ENCODE measurements at places on chromosomes 5 and 9.

DNA sequence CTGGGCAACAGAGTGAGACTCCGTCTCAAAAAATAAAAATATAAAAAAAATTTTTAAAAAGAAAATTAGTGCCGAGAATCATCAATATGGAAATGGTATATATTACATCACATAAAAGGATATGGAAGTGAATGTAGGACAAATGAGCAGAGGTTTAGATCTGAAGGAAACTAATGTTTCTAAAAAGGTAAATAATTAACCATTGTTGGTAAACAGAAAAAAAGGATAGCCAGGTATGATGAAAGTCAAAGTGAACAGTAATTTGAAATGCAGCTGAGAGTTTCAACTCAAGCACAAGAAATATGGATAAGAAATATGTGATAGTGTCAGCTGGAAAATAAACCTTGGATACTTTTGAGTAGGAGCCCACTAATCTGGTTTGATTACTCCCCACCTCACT lies 76.2 kb downstream of the CPLANE1 start:
- no peak for DNase-seq

GRCh38 chr9:109767404-109767803 lies 12.6 kb upstream of the PALM2AKAP2 start:
- no peak for DNase-seq

DNA sequence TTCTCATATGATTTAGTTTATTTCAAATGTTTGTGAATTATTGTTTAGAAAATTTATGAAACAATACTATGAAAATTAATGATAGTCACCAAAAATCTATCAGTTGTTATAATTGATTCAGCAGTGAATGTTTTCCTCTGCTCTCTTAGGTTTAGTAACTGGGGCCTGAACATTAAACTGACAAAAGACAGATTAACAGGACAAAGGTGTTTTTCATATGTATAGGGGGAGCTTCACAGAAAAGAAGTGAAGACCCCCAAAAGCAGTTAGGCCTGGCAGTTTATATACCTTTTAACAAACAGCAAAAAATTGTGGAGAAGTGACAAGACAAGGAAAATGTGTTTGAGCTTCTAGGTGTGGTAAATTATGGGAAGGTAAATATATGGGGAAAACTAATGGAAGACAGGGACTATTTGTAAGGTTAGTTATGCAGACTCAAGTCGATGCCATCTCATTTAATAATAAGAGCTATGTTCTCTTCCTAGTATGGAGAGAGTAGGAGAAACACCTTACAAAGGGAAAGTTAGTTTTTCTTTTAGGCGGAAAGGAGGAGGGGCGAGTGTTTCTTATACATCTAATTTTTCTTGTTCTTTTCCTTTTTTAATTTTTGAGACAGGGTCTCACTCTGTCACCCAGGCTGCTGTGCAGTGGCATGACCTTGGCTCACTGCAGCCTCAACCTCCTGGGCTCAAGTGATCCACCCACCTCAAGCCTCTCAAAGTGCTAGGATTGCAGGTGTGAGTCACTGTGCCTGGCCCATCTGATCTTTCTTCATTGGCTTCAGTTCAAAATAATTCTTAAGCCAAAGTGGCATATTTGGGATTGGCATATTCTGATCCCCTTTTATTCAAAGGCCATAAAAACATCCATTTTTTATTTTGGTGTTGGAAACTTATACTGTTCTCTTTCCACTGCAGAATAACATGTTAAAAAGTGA lies 77.8 kb downstream of the C9orf153 start:
- no peak for DNase-seq

DNA sequence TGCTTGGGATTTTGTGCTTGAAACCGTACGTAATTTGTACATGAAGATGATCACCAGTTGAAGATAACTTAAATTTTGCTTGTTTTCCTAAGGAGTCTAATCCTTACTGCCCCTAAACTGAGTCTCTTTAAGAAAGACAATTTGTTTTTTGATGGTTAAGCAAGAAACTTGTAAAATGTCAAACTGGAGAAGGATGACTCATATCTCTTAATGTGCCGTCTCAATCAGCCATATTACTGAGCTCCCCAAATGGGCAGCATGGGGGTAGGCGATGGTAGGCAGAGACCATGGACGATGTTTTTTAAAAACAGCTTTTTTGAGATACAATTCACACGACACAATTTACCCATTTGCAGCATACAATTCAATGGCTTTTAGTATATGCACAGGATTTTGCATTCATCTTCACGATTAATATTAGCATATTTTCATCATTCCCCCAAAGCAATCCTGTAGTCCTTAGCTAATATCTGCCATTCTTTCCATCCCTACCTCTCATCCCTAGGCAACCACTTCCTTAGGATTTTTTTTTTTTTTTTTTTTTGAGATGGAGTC lies 14.3 kb downstream of the ARHGAP26 start:
- no peak for DNase-seq

DNA sequence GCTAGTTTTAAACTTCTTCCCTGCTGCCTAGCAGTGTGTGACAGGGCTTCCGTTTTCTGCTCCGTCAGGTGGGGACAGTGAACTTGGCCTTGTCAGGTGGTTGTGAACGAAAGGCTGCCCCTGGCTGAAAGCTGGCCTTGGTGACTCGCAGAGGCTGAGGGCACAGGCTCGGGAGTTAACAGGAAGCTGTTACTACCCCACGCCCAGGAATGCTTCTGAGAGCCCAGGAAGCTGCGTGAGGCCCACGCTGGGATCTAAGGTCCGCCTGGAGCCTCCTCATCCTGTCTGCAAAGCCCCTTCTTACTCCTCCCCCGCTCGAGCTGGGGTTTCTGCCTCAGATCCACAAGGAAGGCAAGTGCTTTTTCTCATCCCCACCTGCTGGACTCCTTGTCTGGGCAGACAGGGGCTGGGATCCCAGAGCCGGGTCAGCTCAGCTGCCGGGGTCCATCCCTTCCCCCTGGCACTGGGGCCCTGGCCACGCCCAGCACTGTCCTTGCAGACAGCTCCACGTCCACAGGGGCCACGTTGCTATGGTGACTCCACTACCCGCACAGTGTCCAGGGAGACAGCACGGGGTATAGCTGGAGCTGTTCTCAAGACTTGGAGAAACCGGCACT lies 124.7 kb upstream of the TBC1D2 start:
- DNase-seq = no peak

DNA sequence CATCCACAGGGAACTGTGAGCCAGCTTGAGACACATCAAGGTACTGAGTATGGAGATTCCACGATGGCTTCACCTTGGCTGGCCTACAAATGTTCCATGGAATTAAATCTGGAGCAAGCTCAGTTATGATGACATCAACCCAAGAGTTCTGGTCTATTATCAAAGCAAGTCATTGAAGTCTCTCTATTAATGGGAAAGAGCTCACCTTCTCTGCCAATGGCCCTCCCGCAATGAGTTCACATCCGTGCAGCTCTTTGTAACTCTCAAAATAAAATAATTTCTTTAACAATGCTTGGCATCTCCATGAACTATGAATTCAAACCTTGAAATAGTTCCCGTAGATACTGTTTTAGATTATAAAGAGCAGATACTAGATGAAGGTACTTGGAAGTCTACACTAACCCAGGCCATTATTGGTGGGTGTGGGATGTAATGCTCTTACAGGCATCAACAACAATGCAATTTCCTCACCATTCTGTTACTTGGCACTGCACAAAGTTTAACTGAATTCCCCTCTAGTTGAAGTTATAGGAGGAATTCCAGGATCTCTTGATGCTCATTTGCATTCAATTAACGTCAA lies 55.4 kb downstream of the ZNF474 start:
- no peak for DNase-seq

- no peak for DNase-seq
These were observed 611 bp downstream of the PCDHA3 start for GRCh38 chr5:140801494-140801841.

- no peak for DNase-seq
These were observed 184.8 kb downstream of the TMEM38B start for GRCh38 chr9:105879181-105879580.

GRCh38 chr5:43396762-43397304 lies 15.4 kb downstream of the CCL28 start:
- DNase-seq = peak; percentile 54

GRCh38 chr9:135378751-135379150 lies 100.8 kb upstream of the PPP1R26 start:
- no peak for DNase-seq

Data from activated CD8-positive, alpha-beta memory T cell treated with anti-CD3 and anti-CD28 coated beads, Interleukin-2, amount 50 U/mL, for 4 hours (primary cell).